ENCODE measurements at places on chromosomes 13 and 19.

GRCh38 chr13:49638030-49638743 lies 9.9 kb downstream of the ARL11 start:
- DNase-seq, result no peak

- DNase-seq, result peak; percentile 77
Measured at GRCh38 chr13:29594303-29594709, 1.2 kb downstream of the SLC7A1 start.

DNA sequence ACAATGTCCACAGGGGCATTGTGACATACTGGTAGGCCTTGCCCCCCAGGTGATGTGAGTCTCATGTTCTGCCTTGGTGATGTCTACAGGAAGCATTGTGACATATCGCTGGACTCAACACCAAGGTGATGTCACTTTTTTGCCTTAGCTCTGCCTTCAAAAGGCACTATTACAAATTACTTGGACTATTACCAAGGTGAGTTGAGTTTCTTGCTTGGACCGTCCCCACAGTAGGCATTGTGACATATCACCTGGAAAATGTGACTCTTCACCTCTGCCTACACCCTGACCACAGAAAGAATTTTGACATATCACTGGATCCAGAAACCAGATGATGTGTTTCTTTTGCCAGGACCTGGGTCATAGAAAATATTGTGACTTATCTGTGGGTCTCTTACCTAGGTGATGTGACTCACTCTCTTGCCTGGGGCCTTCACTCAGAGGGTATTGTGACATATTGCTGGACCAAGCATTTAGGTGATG lies 60.6 kb upstream of the ZNF724 start:
- no peak for DNase-seq

DNA sequence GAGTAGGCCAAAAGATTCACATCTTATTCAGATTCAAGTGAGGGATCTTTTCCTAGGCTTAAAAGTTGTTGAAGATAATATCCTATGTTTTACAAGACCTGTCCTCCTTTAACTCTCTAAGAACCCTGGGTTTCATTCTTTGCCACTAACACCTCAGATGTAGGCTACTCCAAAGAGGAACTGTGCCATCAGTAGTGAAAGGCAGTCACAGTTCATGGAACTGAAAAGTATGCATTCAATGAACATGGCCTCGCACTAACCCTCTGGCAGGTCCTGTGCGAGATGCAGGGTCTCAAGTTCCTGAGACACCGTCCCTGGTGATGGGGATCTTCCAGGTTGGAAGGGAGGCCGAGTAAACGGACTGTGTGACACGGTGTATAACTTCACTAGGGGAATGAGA lies 4.3 kb downstream of the LGALS14 start:
- no peak for DNase-seq

GRCh38 chr19:55322204-55322885 lies 2.8 kb downstream of the TMEM150B start:
- DNase-seq, result no peak

DNA sequence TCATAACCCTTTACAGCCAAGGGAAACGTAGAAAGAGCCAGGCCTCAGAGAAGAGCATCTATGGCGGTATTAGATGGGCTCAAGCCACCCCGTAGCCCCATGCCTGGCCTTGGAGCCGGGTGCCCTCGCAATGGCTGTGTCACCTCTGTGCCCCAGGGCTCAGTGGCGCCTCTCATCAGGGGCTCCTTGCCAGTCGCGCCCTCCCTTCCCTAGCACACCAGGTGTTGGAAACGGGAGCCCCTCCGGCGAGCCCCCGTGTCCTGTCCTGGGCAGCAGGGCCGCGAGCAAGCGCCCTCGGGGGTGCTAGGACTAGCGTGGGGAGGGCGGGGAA lies 453 bp downstream of the ZNF256 start:
- no peak for DNase-seq

GRCh38 chr19:35314858-35315470 lies 14.0 kb upstream of the CD22 start:
- DNase-seq, result no peak

DNA sequence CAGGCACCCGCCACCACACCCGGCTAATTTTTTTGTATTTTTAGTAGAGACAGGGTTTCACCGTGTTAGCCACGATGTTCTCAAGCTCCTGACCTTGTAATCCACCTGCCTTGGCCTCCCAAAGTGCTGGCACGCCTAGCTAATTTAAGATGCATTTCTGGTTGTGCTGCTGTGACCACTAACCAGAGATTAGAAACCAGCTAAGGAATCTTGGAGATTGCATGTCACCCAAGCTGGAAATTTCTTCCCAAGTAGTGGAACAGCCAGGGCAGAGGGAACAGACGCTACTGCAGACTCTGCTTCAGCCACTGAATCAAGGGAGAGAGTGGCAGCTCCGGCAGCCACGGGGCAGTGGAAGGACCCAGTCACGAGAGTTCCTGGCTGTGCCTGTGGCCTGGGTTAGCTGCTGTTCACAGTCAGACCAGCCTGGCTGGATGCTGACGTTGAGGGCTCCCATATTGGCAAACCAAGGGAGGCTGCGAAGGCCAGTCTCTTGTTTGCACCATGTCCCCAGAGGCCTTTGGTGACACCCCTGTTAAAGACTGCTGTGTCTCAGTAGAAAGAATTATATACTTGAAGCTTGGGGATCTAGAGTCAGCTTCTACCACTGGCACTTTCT lies 7.9 kb downstream of the TPM4 start:
- DNase-seq, result no peak

Data from kidney epithelial cell (primary cell).